Fibroblast of skin of right biceps (primary cell): ENCODE measurements at places on chromosomes 6 and 20.

DNA sequence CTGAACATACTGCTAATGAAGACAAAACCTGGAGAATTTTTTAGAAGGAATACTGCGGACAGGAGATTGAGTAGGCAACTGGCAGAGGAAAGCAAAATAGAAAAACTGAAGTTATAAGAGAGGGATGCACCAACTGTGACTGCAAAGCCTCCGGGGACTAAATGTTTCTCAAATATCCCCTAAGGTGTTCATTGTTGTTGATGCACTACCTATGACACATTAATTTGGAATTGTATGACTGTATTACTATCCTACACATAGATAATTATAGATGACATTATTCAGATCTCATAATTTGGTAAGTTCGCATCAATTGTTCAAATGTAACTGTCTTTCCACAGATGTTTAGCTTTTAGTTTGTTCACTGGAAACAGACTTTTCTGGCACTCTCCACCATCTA lies 341.1 kb downstream of the MMUT start:
- DNase-seq: no peak

- DNase-seq: no peak
These were observed 16.0 kb downstream of the COL9A1 start for GRCh38 chr6:70286905-70287304.

DNA sequence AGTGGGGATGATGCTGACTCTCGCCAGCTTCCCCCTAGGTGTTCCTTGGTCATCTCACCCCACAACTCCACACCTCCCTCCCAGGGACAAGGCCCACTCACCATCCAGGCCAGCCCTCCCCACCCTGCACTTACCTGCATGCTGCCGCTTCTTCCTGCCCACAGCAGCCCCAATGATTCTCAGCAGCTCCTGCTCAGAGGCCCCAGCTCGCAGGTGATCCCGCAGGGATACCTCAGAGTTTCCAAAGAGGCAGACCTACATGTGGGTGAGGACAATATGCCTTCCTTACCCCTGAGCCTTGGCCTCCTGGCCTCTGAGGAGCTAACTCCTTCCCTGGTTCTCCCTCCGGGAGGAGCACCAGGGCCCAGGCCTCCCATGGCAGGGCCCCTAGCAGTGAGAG lies 24.6 kb downstream of the MOCS1 start:
- no peak for DNase-seq

DNA sequence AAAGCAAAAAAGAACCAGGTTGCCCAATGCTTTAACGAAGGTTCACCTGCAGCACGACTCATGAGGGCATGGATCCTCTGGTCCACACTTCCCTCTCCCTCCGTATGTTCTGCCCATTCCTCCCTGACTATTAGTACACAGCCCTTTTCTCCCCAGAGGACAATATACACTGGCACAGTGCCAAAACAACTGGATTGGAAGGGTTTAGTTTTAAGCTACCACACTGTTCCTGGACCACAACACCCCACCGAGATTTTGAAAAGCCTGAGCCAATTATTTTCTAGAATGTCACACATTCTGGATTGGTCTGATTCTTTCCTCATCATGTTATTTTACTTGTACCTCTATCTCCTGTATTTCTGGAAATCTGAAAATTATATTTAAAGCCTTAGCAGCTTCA lies 2.9 kb upstream of the AKAP7 start:
- DNase-seq: no peak

DNA sequence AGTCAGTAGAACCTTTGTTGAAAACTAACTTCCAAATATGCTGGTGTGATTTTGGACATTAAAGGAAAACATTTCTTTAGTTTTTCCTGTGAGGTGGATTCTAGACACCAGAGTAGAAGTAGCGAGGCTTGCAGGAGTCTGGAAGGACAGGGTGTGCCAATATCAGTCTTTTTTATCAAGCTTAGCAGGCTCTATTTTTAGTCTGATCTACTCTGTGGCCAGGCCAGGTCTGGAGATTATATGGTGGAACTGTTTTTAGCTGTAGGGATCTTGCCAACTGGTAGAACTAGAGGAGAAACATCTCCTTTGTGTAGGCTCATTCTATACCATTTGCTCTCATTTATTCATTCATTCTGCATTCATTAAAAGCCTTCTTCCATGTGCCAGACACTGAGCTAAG lies 42.7 kb downstream of the LRP11 start:
- no peak for DNase-seq

GRCh38 chr6:91669154-91669870 lies 1082.4 kb upstream of the MAP3K7 start:
- DNase-seq: no peak

DNA sequence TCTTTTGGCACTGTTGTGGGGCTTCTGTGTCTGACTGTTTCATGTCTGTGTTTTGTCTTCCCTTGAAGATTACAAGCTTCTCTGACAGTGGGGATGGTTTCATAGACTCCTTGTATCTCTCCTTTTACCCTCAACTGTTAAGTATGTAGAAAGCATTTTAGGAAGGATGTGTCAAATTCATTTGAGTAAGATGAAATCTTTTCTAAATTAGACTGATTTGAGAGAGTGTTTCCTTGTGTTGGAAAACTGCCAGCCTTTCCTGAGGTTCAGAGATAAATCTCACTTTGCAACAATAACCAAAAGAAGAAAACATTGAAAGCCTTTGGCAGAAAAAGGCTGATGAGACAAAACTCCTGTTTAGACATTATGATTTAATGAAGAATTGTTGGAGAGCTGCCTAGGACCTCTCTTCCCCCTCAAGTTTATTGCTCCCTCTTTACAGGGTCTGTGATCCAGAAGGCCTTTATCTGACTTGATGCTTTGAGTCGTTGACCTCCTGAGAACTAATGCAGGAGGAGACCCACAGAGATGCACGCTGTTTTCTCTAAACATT lies 68.3 kb downstream of the ANKS1A start:
- no peak for DNase-seq

DNA sequence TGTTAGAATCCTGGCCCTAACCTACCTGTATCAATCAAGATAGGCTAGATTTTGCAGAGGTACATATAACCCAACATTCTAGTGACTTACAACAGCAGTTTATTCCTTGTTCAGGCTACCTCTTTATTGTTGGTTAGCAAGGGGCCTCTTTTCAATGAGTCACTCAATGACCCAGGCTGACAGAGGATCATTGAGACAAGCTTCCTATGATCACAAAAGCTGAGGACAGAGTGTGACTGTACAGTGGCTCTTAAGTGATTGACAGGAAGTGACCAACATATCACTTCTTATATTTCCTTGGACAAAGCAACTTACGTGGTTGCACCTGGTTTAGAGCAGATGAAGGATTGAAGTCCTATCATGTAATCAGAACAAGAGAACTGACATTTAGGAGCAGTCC lies 740.9 kb downstream of the FRK start:
- no peak for DNase-seq
